CD8-positive, alpha-beta memory T cell (primary cell): ENCODE measurements at places on chromosomes 3 and 15. TPM values are rescaled to one million over a fixed set of nuclear protein-coding genes. Genes with fewer than 3 reads are reported as not detected.

DNA sequence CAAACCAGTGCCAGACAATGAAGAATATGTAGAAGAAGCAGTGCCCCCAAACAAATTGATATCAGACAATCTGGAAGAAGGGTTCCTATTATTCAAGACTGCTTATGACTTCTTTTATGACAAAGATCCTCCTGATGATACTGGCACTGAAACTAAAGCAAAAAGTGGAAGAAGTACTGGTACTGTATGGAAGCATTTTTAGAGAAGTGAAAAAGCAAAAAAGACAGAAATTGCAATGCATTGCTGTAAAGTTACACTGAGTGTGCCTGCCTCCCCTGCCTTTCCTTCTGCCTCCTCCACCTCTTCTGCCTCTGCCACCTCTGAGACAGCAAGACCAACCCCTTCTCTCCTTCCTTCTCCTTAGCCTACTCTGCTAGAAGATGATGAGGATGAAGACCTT is 167.6 kb downstream of the PLCL2 start:
- H3K4me3 ChIP-seq, result no peak overlapping the region
- H3K36me3 ChIP-seq, result no peaks in the 10 kb centered on the region
- H3K27me3 ChIP-seq, result no peaks in the 10 kb centered on the region
- H3K4me1 ChIP-seq, result no peaks in the 10 kb centered on the region
- no peak for DNase-seq
- no peak overlapping the region for H3K27ac ChIP-seq

- H3K27ac ChIP-seq, result no peak overlapping the region
- H3K36me3 ChIP-seq, result no peaks in the 10 kb centered on the region
- no peaks in the 10 kb centered on the region for H3K27me3 ChIP-seq
- no peak overlapping the region for H3K4me3 ChIP-seq
- DNase-seq, result no peak
Observed at GRCh38 chr3:108959017-108959416, 5.3 kb upstream of the GUCA1C start.

DNA sequence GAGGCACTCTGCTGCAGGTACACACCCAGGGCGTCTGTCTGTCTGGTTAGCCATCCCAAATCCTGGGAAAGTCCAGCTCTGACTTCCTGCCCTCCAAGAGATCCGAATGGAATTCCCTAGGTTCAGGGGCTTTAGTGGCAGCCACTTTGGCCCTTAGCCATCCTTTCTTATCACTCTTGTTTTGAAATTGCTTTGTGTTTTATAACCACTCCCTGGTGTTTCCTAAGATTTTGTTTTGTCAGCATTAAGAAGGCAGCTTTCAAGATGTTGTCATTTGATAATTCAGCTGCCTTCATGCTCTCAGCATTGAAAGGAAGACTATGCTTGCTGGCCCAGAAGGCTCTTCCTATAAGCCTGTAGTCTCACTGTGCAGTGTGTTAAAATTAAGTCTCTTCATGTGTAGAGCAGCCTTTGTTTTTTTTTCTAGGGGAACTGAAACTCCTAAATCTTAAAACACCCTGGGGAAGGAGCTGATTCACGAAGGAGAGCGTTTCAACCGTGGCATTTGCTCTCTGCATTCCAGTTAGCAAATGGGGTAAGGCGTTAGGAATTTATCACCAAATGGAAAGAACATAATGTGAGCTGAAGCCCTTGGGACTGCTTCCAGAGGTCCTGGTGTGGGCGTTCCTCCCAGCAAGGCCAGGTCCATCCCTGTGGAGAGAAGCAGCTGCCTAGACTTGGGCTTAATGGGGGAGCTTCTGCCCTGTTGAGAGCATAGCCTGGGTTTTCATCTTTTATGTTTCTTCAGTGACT is 14.2 kb upstream of the CLEC3B start:
- H3K4me1 ChIP-seq, result peaks cover 6% of the 10 kb centered on the region
- H3K36me3 ChIP-seq, result peaks cover 26% of the 10 kb centered on the region
- DNase-seq, result no peak
- H3K27ac ChIP-seq, result no peak overlapping the region

DNA sequence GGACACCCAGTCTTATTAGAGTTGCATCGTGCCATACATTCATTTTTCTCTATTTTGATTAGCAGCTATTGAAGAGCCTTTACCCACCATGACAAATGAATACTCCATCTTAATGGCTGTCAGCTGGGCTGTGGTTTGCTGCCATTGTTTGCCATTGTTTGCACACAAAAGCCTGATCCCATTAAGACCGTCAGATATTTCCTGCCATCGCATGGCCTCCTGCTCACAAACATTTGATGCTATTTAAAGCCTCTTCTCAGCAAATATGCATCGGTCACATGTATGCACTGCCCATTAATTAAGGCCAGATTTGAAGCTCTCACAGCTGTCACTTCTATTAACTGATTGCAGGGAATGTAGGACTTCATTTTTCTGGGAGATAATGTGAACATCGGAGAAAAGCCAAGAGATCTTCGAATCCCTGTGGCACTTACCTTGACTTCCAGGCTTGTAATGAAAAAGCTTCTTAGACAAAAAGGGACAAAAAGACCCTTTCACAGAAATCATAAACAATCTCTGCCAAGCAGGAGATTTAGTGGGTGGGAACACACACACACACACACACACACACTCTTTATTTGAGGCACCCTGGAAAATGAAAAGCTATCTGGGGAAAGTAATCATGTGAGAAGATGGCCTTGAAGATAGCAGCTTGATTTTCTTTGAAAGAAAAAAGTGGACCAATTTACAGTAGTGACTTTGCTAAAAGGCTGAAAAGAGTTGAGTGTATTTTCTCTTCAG is 175.4 kb upstream of the NR2E3 start:
- no peak for DNase-seq
- no peaks in the 10 kb centered on the region for H3K4me1 ChIP-seq
- no peak overlapping the region for H3K4me3 ChIP-seq
- H3K27me3 ChIP-seq, result no peaks in the 10 kb centered on the region

DNA sequence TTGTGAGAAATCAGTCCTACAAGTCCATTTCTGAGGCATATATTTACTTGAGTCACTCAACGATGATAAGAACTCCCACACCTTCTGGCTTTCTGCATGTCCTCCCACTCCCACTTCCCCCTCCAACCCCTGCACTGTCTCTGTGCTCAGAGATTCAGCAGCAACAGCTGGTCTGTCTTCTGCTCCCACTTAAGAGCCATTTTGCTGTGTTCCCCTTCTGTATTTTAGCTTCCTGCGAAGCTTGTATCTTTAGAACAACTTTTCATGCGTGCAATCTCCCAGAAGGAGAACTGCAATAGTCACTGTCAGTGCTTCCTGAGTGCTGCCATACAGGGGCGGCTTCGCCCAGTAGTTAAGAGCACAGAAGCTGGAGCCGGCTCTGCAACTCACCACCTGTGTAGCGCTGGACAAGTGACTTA is 90.0 kb upstream of the SPATA12 start:
- H3K27me3 ChIP-seq, result no peaks in the 10 kb centered on the region
- DNase-seq, result no peak
- H3K36me3 ChIP-seq, result no peaks in the 10 kb centered on the region
- H3K4me1 ChIP-seq, result no peaks in the 10 kb centered on the region
- no peak overlapping the region for H3K27ac ChIP-seq
- no peak overlapping the region for H3K4me3 ChIP-seq

GRCh38 chr3:13452490-13453335 is 27.4 kb upstream of the HDAC11 start:
- peaks cover 15% of the 10 kb centered on the region for H3K4me1 ChIP-seq
- no peaks in the 10 kb centered on the region for H3K27me3 ChIP-seq
- H3K36me3 ChIP-seq, result no peaks in the 10 kb centered on the region
- peak; percentile 49 for DNase-seq

DNA sequence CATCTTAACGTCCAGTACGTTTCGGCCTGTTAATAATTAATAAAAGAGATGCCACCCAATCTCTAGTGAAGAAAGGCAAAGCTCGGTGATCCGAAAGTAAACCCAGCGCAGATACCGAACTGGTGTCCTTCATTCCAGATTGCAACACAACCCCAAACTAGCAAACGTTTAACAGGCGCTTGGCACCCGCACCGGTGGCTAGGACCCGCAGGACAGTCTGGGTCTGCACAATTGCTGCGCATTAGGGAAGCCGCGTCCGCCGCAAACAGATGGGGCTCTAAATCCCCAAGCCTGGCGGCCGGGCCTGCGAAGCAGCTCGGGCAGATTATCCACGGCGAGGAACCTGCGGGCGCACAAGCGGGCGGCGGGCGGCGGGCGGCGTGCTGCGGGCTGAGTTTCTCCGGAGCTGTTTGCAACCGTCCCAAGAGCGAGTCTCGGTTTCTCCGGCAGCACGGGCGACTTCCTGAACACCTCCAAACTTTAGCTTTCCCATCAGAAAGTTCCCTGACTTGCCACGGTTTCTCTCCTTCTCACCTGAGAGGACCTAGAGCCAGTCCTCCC is 112.1 kb upstream of the ICE2 start:
- no peak for DNase-seq
- peak overlapping the region; percentile 74 for H3K4me3 ChIP-seq
- no peaks in the 10 kb centered on the region for H3K27me3 ChIP-seq
- no peaks in the 10 kb centered on the region for H3K36me3 ChIP-seq

DNA sequence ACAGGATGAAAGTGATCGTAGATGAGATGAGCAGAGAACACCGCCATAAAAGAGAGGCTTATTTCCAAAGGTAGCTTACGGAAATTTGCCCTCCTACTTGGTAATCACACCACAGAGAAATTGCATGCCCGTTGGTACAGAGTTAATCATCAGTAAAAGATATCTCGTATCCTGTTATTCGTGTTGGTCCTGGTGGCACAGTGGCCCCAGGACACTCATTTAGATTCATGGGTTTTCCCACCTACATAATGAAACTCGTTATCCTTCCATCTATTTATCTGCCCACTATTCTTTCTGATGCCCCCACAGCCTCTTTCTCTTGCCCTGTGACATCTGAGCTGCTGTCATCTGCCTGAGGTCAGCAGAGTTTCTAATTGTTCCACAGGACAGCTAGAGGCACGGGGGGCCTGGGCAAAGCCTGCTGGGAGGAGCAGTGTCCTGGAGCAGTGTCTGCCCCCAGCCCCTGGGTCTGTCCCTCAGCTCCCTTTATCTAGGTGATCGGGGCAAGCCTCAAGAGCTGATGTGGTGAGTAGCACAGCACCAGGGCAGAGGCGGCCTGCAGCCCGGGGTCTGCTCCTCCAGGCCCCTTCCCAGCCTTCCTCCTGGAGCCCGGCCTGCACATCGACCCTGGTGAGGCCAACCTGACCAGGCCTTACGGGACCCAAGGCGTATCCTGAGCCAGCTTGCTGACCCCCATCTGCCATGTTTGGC is 42.2 kb downstream of the PXYLP1 start:
- no peaks in the 10 kb centered on the region for H3K27me3 ChIP-seq
- no peak for DNase-seq
- no peaks in the 10 kb centered on the region for H3K36me3 ChIP-seq
- no peak overlapping the region for H3K4me3 ChIP-seq
- H3K27ac ChIP-seq, result no peak overlapping the region

MORC1 gene
- total RNA-seq, result not detected

DNA sequence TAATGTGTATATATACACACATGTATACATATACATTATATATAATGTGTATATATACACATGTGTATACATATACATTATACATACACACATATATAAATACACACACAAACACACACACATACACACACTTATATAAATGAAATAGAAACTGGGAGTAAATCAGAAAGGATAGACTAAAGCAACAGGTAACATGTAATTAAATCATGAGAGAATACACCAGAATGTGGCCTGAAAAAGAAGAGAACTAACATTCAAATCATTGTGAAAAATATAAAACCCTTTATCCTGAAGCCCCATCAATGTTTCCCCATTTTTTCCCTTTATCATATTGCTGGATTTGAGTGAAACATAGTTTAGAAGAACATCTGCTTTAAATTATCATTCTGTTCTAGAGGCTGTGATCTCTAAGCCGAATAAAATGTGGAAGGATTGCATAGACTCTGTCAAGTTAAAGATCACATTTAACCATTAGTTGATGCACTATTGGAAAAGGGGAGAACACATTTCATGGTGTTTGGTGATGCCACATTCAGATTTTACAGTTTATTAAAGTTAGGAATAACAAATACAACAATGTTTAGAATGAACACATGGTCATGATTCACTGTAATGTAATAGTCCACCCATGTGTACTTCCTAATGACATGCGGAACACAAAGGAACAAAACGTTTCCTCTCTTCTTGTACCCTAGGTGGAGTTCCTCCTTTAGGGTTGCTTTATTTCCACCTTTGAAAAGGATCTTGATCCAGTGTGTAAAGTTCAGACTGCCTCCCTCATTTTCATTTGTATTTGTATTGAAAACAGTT is 12.5 kb upstream of the THRB start:
- no peak overlapping the region for H3K4me3 ChIP-seq
- H3K27me3 ChIP-seq, result no peaks in the 10 kb centered on the region
- no peaks in the 10 kb centered on the region for H3K4me1 ChIP-seq
- no peak for DNase-seq
- H3K27ac ChIP-seq, result no peak overlapping the region

ADIPOQ gene
- total RNA-seq, result not detected

DNA sequence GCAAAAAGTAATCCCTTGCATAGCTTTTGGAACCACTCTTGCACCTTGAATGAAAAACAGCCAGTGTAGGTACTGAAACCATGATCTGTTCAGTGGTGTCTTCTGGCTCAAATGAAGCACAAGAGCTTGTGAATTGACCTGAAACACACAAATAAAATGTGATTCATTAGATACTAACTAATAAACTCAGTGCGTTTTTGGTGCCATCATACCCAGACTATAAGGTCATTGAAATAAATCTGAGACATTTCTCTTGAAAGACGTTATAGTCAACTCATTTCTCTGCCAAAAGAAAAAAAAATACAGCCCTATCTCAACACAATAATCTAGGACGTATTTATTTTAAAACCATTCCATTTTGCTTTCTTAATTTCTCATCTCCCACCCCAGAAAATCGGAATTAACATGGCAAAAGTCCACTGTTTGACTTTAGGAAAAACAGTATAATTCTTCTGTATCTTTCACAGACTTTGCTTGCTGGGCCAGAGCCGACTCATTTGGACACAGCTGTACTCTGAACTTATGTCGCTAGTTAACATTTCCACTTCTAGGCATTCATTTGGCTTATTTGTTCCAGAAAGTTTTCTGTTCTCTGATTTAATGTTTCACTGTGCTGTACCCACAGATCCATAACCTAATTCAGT is 284.9 kb upstream of the TBL1XR1 start:
- no peak overlapping the region for H3K27ac ChIP-seq
- no peaks in the 10 kb centered on the region for H3K4me1 ChIP-seq
- no peak for DNase-seq
- H3K36me3 ChIP-seq, result no peaks in the 10 kb centered on the region
- H3K27me3 ChIP-seq, result no peaks in the 10 kb centered on the region

- H3K27me3 ChIP-seq, result no peaks in the 10 kb centered on the region
- H3K4me3 ChIP-seq, result no peak overlapping the region
- no peaks in the 10 kb centered on the region for H3K36me3 ChIP-seq
- H3K27ac ChIP-seq, result no peak overlapping the region
- DNase-seq, result no peak
Observed at GRCh38 chr3:122102191-122102935, 47.2 kb downstream of the CD86 start.

DNA sequence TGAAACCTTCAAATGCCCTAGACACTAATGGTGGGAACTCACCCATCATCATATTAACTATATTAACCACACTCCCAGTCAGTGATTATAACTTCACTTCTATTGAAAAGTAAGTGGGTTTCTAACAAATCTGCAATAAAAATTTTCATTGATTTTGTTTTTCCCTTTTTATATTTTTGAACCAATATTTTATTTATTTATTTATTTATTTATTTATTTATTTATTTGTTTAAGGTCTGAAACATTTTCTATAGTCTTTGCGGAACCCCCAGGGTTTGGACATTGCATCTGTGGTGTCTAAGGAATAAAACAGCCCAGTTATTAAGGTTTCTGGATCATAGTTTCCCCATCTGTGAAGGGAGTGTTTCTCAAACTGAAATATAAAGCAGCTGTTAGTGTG is 16.2 kb upstream of the PLCL2 start:
- DNase-seq, result no peak
- no peak overlapping the region for H3K27ac ChIP-seq
- H3K27me3 ChIP-seq, result no peaks in the 10 kb centered on the region
- no peaks in the 10 kb centered on the region for H3K36me3 ChIP-seq
- peaks cover 10% of the 10 kb centered on the region for H3K4me1 ChIP-seq
- no peak overlapping the region for H3K4me3 ChIP-seq
